ENCODE measurements at places on chromosomes 3 and 15.

- DNase-seq = no peak
Measured at GRCh38 chr15:80864666-80865065, 85.5 kb downstream of the CEMIP start.

DNA sequence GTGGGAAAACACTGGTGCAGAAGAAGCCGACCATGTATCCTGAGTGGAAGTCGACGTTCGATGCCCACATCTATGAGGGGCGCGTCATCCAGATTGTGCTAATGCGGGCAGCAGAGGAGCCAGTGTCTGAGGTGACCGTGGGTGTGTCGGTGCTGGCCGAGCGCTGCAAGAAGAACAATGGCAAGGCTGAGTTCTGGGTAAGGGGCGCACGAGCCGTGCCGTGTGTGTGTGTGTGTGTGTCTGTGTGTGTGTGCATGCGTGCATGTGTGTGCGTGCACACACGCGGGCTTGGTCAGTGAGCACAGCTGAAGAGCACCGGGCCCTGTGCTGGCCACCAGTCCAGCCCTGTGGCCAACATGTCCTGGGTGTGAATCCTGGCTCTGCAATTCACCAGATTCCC lies 18.6 kb downstream of the PRKCD start:
- no peak for DNase-seq

DNA sequence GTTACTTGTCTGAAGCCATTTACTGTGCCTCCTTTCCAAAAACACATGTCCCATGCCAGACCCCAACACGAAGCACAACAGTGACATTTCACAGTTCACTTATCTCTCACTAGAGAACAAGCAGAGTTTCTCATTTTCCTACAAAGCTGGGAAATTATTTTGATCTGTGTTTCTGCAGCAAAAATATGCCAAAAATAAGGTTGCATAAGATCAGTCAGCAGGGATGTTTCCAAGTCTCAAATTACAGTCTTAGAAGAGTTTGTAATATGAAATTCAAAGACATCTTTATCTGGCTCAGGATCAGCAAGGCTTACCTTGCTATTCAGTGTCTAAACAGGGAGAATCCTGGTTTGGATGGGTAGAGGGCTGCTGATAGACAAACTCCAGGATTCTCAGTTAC lies 75.5 kb downstream of the GJD2 start:
- DNase-seq = no peak

GRCh38 chr3:217099-217813 lies 20.7 kb downstream of the CHL1 start:
- no peak for DNase-seq

DNA sequence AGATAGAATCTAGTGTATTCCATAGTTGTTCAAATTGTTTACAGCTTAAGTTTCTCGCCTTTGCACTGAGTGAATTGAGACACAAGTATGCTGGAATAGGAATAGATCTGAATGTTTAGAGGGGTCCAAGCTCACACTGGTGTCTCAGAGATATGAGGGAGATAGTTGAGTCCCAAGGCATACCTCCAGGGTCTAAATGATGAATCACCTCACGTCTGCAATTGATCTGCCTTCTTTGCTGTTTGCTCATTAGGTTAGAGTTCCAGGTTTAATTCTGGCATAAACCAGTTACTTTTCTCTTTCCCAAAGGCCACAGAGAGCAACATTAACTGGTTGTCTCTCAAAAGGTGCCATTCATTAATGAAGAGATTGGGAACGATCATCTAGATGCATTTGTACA lies 106.3 kb upstream of the MME start:
- no peak for DNase-seq

DNA sequence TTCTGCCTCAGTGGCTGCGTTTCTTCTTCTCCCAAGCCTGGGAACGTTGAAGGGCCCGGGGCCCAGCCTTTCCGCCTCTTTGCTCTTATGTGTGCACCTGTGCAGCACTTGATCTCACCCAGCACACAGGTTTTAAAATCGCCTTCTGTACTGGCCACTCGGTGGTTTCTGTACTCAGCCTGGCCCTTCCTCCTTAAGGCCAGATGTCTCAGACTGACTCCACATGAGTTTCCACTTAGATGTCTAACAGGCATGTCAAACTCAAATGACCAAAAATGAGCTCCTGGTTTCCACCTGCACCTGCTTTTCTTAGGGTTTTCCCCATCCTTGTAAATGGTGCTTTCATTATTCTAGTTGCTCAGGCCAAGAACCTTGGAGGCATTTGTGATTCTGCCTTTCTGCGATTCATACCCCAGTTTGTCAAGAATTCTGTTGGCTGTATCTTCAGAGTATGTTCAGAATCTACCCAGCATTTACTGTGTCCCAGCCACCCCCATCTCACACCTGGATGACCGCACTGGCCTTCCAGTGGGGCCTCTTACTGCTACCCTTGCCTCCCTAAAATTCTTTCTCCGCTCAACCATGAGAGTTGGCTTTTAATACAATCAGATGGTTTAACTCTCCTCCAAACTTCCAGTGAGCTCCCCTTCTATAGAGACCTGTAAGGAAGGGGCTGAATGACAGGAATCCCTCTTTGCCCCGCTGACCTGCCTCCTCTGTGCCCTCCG lies 2.2 kb upstream of the TRAK1 start:
- no peak for DNase-seq

Measured in BJ (cell line).